ENCODE measurements at places on chromosomes 3 and 15.

- no peak for DNase-seq
Measured at GRCh38 chr3:192273697-192274010, 453.7 kb downstream of the FGF12 start.

GRCh38 chr3:147191795-147192385 is 214.5 kb downstream of the ZIC4 start:
- DNase-seq, result no peak

DNA sequence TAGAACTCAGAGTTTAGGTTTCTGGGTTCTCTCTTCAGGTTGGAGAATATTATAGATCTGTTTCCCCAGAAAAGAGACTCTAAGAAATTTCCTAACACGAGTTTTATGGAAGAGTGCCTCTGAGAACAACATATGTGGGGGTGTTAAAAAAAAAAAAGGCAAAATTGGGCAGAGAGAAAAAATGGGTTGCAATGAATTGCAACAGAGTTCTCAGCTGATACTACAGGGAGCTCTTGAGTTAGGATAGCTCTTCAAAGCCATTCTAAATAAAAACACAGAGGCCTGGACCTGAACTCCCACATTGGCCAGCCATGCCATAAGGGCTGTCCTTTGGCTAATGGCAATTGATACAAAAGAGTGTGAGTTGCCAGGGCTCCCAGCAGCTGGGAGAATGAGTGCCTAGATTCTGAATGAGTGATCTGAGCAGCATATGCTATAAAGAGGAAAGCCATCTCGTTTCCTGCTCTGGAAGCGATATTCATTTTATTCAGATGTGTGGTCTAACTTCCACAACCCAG is 20.1 kb upstream of the UBE2E2 start:
- no peak for DNase-seq

- DNase-seq, result no peak
Measured at GRCh38 chr3:107085261-107085660, 292.0 kb upstream of the CCDC54 start.

DNA sequence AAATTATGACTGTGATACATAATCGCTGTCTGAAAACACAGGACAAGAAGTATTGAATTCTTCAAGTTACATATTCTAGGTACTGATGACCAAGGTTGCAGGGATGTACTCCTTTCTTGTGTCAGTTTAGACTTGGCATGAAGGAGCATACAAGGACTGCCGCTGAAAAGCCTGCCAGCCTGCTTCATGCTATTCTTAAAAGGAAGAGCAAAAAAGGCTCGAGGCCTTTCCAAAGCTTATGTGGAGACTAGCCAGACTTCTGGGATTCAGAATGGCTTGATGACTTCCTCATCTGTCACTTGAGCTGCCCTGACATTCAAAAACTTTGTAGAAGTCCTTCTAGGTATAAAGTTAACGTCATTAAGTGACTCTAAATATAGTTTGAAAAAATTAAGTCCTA is 92.0 kb downstream of the CADM2 start:
- no peak for DNase-seq

- DNase-seq, result no peak
Measured at GRCh38 chr15:32029409-32029861, 880 bp upstream of the CHRNA7 start.

DNA sequence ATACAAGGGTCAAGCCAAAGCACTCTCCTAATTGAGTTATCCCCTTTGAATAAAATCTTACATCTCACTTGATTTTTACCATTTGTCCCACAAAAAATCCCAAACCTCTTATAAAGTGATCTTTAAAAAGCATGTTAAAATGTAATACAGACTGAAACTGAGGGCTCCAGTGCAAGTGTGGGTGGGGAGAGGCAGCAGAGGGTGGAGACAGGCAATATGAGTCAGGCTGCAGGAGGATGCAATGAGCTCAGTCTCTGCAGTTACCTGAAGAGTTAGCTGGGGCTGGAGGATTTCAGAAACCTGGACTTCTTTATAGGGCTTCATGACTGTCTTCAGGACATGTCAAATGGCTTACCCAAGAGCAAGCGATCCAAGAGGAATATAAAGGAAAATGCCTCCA is 14.2 kb upstream of the COLQ start:
- peak; percentile 20 for DNase-seq

DNA sequence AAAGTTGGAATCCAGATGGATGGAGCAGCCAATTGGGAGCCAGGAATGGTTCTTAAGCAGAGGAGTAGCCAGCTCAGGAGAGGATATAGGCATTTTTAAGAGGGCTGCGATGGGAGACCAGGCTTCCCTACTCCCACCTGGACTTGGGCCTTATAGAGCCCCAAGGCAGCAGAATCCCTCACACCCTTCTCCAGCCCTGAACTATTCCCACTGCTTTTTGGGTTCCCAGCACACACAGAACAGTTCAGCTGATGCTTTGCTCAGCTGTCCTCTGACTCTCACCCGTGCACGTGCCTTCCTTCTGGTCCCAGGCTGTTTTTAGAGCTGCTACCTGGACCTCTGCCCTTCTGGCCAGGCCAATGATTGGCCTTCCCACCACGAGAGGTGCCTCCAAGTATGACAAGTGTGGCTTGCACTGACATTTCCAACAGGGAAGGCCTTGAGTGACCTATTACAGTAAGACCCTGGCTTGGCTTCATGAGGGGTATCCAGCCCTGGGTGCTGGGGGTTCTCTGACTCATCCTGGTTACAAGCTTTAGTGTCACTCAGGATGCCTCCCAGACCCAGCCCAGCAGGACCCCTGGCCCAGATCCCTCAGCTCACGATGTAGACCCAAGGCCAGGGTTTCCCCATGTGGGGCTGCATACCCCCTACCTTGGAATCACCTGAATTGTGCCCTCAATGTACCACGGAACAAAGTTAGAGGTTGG is 25.2 kb downstream of the NOX5 start:
- no peak for DNase-seq

All from CD4-positive, alpha-beta T cell treated with Interleukin-12 subunit alpha and Interleukin-12 subunit beta, for 1 hour (primary cell).